Calu3 (cell line): ENCODE measurements at places on chromosomes 1 and 21. TPM values are rescaled to one million over a fixed set of nuclear protein-coding genes. Genes with fewer than 3 reads are reported as not detected.

Gene GSTM1
- 15.4 TPM in 2 replicates for total RNA-seq

DNA sequence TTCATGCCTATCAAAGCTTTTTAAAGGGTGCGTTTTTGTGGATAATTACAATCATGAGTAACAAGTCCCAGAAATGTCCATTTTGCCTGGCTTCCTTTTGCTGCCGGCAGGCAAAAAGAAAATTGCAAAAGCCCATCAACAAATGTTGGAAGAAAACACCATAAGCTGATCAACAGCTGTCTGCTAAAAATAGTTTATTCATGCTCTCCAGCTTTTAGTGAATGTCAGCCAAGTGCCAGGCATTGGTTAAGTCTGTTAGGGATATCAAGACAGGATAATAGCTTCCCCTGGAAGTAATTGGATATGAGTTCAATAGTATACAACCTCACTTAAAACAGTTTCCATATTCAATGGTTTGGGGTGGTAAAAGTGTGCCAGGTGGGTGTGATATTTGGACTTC is 13.6 kb upstream of the AGMAT start:
- H3K27me3 ChIP-seq, result no peaks in the 10 kb centered on the region
- no peak overlapping the region for H3K27ac ChIP-seq
- H3K4me1 ChIP-seq, result no peaks in the 10 kb centered on the region
- no peak overlapping the region for H3K4me3 ChIP-seq

Gene TFF2
- total RNA-seq, result 0.59 TPM in 1 of 2 replicates, not detected in the other

- peaks cover 32% of the 10 kb centered on the region for H3K36me3 ChIP-seq
- no peaks in the 10 kb centered on the region for H3K27me3 ChIP-seq
- peaks cover 12% of the 10 kb centered on the region for H3K4me1 ChIP-seq
- DNase-seq, result peak; percentile 99
- H3K27ac ChIP-seq, result peak overlapping the region; percentile 85
These were observed 38.7 kb upstream of the ZNF124 start for GRCh38 chr1:247210376-247211117.
